ENCODE measurements at places on chromosomes 11 and 22.

- no peak for DNase-seq
Measured at GRCh38 chr11:17695454-17696441, 23.6 kb upstream of the MYOD1 start.

DNA sequence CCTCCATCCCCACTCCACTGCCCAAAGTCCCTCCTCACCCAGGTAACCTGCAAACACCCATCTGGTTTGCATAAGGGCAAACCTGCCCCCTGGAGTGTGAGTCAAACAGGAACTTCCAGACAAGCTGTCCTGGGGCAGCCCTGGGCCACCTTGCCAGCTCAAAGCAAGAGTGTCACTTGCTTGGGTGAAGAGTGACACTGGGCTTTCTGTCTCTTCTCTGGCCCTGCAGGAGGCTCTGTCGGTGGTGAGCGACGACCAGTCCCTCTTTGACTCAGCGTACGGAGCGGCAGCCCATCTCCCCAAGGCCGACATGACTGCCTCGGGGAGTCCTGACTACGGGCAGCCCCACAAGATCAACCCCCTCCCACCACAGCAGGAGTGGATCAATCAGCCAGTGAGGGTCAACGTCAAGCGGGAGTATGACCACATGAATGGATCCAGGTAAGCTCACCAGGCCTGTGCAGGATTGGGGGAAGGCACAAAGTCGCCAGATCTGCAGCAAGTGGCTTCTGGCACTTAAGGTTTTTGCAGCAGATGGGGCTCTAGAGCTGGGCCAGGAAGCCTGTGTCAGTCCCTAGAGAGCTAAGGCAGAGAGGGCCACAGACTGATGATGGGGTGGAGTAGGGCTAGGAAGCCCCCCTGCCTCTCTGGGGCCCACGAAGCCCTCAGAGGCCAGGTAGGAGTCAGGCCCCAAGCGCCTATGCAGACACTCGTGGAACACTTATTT lies 64.2 kb downstream of the FLI1 start:
- DNase-seq: no peak

DNA sequence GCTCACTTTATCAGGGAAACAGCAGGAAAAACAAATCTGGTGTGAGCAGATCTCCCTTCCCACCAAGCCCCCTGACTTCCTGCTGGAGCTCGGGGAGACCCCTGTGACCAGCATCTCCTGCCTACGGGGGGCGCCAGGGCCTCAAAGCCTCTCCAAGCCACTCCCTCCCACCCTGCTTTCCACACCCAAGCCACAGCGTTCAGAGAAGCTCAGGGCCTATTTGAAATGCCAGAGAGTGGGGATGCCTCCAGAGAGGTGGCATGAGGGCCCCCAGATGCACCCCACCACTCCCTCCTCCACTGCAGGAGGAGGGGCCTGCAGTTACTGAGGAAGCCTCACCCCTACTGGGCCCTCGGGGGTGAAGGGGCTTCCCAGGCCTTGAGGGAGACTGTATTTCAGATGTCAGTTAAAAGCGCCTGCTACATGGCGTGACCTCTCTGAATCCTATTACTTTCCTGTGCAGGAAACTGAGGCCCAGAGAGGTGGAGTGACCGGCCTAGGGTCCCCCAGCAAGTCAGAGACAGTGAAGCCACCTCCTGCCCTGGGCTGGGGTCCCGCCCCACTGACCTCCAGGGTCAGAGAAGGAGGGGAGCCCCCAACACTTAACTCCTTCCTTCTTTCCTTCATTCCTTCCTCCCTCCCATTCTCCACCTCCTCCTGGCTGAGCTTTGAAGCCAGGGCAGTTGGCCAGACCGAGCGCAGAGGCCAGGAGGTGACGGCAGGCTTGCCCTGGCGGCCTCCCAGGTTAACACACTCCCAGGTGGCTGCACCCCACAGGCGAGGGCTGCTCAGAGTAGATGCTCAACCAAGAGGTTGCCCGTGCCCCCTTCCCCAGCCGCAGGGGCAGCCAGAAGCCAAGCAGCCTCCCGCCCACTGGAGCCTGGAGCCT lies 6.0 kb upstream of the CDKN1C start:
- no peak for DNase-seq

- no peak for DNase-seq
Measured at GRCh38 chr11:57410287-57410686, 16.6 kb downstream of the SLC43A3 start.

DNA sequence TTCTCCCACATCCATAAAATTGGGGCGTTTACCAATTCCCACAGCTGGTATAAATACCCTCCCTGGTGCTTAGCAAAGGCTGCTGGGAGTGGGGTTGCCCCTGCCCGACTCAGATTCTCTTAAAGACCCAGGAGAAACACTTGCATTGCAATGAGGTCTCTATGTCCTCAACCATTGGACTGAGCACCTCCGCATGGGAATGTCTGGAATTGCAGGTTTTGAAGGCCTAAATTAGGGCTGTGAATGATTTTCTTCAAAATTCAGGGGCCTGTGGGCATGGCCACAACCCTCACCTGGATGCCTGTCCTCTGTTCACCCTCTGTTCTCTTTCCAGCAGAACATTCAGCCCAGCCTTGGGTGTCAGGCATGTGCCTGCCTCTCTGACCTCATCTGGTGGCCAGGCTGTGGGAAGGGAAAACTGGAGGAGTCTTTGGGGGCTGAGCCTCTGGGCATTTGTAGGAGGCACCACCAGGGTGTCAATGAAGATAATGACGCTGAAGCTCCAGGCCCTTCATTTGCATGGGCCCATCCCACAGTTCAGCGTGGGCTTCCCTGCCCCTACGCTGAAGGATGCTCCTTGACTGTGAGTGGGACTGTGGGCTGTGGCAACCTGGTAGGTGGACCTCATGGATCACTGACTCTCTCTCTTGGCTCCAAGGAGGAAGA lies 52.7 kb upstream of the MYEOV start:
- no peak for DNase-seq

DNA sequence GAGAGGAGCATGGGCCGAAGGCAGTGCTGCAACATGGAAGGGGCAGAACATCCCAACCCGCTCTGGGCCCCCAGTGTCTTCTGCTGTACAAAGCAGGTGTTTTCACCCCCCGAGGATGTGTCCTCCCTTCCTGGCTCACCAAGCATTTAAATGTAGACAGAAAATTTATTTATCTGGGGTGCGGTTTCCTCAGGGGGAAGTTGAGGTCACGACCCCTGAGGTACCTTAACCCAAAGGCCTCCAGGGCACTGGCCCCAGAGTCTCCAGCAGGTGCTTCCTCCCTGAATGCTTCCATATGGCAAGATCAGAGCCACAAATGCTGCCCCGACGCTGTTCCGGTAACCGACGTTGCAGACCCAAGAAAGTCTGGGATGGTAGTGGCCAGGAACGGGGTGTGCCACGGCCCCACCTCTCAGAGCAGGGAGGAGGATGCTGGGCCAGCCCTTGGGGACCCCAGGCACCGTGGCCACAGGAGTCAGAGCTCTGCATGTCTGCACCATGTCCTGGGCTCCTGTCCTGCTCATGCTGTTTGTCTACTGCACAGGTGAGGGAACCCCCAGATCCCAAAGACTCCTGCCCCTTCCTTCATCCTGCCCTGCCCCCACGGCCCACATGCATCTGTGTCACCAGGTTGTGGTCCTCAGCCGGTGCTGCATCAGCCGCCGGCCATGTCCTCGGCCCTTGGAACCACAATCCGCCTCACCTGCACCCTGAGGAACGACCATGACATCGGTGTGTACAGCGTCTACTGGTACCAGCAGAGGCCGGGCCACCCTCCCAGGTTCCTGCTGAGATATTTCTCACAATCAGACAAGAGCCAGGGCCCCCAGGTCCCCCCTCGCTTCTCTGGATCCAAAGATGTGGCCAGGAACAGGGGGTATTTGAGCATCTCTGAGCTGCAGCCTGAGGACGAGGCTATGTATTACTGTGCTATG lies at the start of gene VPREB1:
VPREB1 (plus strand) TSS at position 471 of the 935 bp plus-strand sequence; CDS start at position 499, 28 bp downstream.
- DNase-seq: no peak

- DNase-seq: no peak
Measured at GRCh38 chr11:66784575-66784974, 55.6 kb upstream of the SPTBN2 start.

- DNase-seq: no peak
Measured at GRCh38 chr11:73312851-73313327, 4.8 kb downstream of the ARHGEF17 start.

DNA sequence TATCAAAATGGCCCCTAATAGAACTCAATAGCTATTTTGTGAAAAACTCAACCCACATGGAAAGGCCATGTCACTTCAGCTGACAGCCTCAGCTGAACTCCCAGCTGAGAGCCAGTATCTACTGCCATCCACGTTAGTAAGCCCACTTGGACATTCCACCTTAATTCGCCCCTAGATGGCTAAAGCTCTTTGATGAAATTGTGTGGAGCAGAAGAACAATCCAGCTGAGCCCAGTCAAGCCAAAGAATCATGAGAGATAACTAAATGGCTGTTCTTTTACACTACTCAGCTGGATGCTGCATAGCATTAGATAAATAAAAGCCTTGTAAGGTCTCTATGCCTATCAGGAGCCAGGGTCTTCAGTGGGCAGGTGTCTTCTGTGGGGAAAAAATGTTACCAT lies 396.8 kb downstream of the AASDHPPT start:
- no peak for DNase-seq

GRCh38 chr11:74449369-74449931 lies 17.9 kb downstream of the KCNE3 start:
- no peak for DNase-seq

DNA sequence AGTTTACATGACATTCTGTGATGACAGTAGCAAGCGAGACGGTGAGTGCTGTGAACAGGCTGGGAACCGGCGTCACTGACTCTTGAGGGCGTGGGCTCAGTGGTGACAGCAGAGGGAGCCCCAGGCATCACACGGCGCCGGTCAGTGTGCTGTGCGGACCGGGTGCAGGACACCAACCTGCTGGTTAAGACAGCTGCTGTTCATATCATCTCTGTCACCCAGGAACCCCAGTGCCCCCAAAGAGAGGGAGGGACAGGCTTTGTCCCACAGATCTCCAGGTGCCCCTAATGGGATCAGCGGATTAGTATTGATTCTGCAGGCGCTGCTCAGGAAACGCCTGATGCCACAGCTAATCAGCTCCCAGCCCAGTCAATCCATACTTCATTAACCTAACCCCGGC lies 18.4 kb downstream of the B3GAT1 start:
- no peak for DNase-seq

DNA sequence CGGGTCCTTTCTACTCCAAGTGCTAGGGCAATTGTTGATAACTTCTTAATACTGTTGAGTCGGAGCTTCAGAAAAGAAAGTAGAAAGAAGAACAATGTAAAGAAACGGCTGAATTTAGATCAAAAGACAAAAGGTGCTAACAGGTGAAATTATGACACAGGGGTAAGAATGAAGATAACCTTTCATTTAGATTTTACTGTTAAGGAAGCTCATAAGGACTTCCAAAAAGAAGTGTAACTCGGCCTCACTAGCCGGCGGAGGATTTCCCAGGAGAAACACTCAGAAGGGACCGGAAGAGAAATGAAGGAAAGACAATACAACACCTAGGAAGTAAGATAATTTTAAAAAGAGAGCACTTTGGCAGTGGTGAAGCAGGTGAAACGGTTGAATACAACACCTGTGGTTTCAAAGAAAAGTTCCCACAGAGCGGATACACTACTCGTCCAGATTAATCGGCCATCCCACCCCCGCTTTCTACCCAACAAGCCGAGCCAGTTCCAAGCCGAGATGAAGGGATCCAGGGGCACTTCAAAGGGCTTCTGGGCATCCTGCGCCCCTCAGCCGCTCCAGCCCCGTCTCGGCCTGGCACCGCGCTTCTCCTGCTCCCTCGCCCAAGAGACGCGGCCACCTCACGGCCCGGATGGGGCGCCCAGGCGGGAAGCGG lies 737 bp downstream of the PPP2R1B start:
- DNase-seq: no peak

DNA sequence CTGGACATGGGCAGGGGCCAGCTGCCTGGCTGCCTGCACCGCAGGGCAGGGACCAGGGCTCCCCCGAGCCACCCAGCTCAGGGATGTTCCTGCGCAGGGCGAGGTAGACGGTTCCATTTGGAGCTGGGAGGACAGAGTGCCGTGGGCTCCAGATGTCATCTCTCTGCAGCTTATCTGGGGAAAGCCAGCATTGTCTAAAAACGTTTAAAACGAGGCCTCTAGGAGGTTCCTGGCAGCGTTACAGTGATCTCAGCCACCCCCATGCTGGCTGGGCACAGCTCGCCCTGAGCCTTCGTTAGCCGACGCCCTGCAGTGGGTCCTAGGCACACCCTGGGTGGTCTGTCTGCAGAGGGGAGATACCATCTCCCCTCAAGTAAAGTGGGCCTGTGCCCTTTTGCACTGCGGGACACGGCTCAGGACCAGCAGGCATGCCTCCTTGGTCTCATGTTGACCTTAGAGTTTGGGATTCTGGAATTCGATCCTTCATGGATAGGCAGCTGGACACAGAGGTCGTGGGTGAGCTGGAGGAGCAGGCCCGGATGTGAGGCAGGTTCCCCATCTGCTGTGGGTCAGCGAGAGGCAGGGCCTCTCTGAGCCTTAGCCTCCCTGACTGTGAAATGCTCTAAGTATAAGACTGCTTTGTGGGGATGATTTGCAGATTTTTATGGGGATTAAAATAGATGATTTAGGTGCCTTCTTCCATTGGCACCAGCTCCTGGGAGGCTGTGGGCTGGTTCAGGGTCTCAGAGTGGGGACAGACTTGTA lies 14.1 kb downstream of the SYNGR1 start:
- no peak for DNase-seq

All from activated CD4-positive, alpha-beta T cell treated with anti-CD3 and anti-CD28 coated beads for 1 hour (primary cell).